ENCODE measurements at places on chromosomes 7 and 10. TPM values are rescaled to one million over a fixed set of nuclear protein-coding genes. Genes with fewer than 3 reads are reported as not detected.

GTF2IRD2 gene
- total RNA-seq = 4.8 TPM

GBX1 gene
- total RNA-seq = not detected

- DNase-seq = no peak
Measured at GRCh38 chr10:76984559-76985443, 652.8 kb downstream of the KCNMA1 start.

DNA sequence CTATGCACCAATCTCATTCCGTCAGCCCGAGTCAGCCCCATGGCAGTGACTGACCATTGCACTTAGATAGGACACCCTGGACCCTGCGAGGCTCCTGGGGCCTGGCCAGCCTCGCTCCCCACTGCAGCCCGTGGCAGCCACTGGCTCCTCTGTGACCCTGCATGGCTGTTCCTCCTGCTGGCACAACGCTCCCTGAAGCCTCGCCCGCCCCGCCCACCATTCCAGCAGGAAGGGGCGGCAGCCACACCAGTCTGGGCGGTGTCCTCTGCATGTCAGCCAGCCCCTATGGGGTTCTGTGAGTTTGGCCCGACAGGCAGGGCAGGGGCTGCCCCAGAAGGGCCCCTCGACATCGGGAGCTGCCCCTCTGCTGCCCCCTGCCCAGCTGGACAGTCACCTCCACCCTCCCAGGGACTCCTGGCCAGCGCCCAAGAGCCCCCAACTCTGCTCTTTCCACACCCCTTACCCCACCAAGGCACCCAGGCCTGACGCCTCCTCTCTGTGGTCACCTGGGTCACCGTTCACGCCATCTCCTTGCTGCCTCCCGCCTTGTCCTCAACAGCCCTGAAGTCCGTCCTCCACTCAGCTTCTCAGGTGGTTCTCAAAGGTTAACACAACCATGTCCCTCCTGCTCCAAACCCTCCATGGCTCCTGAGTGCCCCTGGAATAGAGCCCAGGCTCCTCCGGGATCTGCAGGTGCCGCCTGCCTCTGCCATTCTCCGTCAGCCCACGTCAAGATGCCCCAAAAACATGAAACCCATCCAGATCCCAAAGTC is 103.5 kb downstream of the MICALL2 start:
- DNase-seq = no peak

GRCh38 chr7:121123032-121123431 is 134.5 kb downstream of the CPED1 start:
- no peak for DNase-seq

- no peak for DNase-seq
Measured at GRCh38 chr7:33050535-33051318, 11.8 kb downstream of the NT5C3A start.

DNA sequence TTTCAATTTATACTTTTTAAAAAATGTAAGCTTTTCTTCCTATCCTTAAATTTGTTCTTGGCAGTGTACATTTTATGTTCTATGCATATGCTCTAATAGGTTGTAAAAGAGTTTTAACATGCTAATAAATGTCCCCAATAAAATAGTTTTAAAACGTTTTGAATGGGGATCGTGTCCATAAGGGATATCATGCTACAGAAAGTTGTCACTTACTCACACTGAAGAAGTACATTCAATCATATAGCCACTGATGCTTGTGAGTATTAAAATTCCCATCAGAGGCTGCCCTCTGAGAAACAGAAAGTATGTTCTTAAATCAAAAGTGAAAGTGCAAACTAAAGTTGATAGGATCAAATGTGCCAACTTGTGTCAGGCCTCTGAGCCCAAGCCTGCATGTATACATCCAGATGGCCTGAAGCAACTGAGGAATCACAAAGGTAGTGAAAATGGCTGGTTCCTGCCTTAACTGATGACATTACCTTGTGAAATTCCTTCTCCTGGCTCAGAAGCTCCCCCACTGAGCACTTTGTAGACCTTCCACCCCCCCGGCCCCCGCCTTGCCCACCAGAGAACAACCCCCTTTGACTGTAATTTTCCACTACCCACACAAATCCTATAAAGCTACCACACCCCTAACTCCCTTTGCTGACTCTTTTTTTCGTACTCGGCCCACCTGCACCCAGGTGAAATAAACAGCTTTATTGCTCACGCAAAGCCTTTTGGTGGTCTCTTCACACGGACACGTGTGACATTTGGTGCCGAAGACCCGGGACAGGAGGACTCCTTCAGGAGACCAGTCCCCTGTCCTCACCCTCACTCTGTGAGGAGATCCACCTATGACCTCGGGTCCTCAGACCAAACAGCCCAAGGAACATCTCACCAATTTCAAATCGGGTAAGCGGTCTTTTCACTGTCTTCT is 877 bp upstream of the NOD1 start:
- DNase-seq = no peak
